ENCODE measurements at places on chromosomes 11 and 22.

- DNase-seq, result peak; percentile 2
These were observed 301.1 kb downstream of the SHANK2 start for GRCh38 chr11:70951139-70951804.

GRCh38 chr11:75597636-75598035 is 35.6 kb downstream of the SERPINH1 start:
- DNase-seq, result peak; percentile 71

DNA sequence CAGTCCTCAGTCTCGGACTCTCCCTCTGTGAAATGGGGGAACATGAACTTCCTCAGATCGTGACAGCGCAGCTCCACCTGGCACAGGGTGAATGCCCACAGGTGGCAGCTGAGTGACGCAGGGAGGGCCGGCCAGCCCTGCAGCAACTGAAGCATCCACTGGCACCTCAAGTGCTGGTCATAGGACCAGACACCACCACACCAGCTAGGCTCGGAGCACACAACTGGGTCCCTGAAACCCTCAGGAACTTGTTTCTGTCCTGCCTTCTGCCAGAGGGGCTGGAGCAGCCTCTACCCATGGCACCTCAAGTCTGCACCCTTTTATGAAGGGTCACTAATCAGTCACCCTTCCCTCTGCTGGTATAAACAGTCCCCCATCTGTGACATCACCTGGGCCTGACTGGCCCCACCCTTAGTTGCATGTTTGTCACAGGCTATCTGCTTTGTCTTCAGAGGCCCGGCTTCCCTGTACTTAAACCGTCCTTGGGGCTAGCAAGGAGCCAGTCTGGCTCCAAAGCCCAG is 7.4 kb upstream of the CDC42BPG start:
- DNase-seq, result no peak

DNA sequence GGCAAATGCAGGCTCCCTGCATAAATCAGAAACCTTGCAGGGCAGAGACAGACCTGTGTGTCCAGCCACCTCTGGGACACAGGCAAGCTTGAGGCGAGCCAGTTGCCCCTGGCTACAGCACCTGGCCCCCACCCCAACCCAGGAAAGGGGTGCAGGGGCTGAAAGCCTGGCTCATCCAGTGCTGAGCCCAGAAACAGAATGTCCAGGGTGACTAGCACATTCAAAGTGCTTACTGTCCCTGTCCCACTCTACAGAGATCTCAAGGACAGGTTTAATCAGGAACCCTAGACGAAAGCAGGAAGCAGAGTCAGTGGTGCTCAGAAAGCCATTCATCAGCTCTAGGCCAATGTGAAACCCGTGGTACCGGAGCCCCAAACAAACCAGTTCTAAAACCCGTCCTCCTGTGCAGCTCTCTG is 31.9 kb downstream of the PLEKHA7 start:
- DNase-seq, result no peak

- no peak for DNase-seq
These were observed 330.1 kb upstream of the PLET1 start for GRCh38 chr11:112590764-112591163.
